GM23338 (cell line): ENCODE measurements at places on chromosomes 4 and X.
A peak's percentile ranks its signal among the peaks of the same experiment; 100 is the strongest.

GRCh38 chr4:168833881-168834280, 176.2 kb downstream of the CBR4 start:
- H3K4me1 ChIP-seq: 0 out of 2 replicates have a peak, but pooled peaks cover 5% of the 10 kb centered on the region
- no peak overlapping the region for H3K27ac ChIP-seq
- H3K4me3 ChIP-seq: no peak overlapping the region
- no peaks in the 10 kb centered on the region for H3K36me3 ChIP-seq
- no peak for DNase-seq
- peaks cover 28% of the 10 kb centered on the region for H3K27me3 ChIP-seq

DNA sequence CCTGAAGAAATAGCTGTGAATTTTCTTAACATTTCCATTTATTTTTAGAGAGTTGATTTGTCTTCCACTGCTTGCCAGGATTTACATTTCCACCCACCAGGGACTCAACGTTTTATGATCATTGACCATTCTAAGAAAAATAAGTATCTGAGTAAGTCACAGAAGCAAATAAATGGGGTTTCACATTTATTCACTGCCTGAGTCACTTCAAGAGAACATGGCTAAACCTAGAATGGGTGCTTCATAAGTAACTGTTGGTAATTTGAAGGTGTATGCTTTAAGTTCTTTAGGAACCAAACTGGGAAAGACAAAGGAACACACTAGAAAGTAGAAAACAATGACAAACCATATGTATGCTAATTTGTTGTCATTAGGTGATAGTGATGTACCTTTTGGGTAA, 43.2 kb upstream of the GRIA3 start:
- no peak for DNase-seq
- peaks cover 24% of the 10 kb centered on the region for H3K4me1 ChIP-seq
- H3K36me3 ChIP-seq: no peaks in the 10 kb centered on the region
- no peak overlapping the region for H3K27ac ChIP-seq
- H3K4me3 ChIP-seq: no peak overlapping the region

DNA sequence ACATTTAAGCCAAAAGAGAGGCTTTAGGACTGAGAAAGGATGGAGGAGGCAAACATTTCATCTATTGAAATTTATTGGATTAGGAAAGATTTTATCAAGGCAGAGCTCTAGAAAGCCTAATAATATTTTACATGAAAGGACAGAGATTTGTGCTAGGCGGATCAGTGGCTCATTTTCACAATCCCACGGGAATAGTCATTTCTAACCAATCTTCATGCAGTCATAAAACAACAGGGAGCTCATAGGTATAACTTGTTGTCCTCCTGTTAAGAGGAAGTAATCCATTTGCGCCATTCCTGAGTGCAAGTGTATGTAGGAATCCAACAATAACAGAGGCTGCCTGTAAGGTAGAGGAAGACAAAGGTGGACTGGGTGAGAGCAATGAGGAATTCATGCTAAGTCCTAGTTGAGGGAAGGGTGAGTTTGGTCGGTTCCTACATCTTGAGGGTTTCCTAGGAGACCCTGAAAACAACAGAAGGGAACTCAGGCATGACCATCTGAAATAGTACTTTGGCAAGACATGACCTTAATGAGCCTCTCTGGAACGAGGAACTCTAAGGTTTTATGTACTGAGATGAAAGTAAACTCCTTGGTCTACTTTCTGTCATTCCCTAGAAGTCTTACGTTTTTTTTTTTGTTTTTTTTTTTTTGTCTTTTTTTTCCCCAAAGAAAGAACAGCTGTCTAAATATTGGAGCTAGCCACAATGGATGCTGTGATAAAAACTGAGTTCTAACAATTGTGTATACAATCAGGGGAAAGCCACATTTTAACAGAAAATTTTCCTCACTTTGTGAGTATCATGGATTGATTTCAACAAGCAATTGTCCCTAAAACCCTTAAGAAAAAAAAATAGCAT, 89.7 kb downstream of the GEMIN8 start:
- H3K27me3 ChIP-seq: no peaks in the 10 kb centered on the region
- H3K4me1 ChIP-seq: peaks cover 48% of the 10 kb centered on the region
- no peak overlapping the region; the same call in 1 of the 2 replicates for H3K4me3 ChIP-seq
- H3K27ac ChIP-seq: peak overlapping the region; percentile 92
- no peaks in the 10 kb centered on the region for H3K36me3 ChIP-seq
- DNase-seq: peak; percentile 58

GRCh38 chr4:122041312-122041711, 89.5 kb upstream of the TRPC3 start:
- no peaks in the 10 kb centered on the region for H3K27me3 ChIP-seq
- H3K4me1 ChIP-seq: no peaks in the 10 kb centered on the region
- no peaks in the 10 kb centered on the region for H3K36me3 ChIP-seq
- no peak for DNase-seq
- H3K4me3 ChIP-seq: no peak overlapping the region
- H3K27ac ChIP-seq: no peak overlapping the region

- H3K27me3 ChIP-seq: no peaks in the 10 kb centered on the region
- H3K27ac ChIP-seq: no peak overlapping the region
- no peak for DNase-seq
- peaks cover 14% of the 10 kb centered on the region; the same call in 1 of the 2 replicates for H3K4me1 ChIP-seq
- no peak overlapping the region for H3K4me3 ChIP-seq
These were observed 75.7 kb downstream of the GAB1 start for GRCh38 chr4:143412420-143412758.
